NCI-H1105 (cell line): ENCODE measurements at places on chromosomes 12 and 14.

GRCh38 chr14:105072381-105072861 lies 7.2 kb upstream of the GPR132 start:
- DNase-seq = no peak

GRCh38 chr12:124296916-124297351 lies 2.0 kb downstream of the RFLNA start:
- DNase-seq = no peak

DNA sequence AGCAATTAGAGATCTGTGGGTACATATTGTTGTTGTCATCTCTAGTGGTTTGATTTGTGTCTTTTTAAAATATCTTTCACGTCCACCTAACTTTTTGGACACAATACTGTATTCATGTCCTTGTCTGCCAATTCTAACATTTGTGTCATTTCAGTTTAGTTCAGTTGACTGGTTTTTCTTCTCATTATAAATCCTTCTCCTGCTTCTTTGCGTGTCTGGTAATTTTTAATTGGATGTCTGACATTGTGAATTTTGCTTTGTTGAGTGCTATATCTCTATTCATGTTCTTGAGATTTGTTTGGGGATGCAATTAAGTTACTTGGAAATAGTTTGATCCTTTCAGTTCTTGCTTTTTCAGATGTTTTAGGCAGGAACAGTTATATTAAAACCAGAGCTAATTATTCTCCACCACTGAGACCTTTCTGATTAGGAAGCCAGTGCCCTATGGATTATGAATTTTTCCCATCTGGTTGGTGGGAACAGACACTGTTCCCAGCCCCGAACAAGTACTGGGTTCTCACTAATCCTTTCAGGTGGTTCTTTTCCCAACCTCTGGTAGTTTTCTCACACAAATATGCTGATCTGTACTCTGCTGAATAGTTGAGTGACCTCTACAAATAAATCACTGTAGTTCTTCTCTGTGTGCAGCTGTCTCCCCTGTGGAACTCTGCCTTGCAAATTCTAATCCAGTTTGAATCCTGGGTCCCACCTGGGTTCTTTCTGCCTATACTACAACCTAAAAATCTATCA lies 91.1 kb upstream of the DYNC1H1 start:
- no peak for DNase-seq

DNA sequence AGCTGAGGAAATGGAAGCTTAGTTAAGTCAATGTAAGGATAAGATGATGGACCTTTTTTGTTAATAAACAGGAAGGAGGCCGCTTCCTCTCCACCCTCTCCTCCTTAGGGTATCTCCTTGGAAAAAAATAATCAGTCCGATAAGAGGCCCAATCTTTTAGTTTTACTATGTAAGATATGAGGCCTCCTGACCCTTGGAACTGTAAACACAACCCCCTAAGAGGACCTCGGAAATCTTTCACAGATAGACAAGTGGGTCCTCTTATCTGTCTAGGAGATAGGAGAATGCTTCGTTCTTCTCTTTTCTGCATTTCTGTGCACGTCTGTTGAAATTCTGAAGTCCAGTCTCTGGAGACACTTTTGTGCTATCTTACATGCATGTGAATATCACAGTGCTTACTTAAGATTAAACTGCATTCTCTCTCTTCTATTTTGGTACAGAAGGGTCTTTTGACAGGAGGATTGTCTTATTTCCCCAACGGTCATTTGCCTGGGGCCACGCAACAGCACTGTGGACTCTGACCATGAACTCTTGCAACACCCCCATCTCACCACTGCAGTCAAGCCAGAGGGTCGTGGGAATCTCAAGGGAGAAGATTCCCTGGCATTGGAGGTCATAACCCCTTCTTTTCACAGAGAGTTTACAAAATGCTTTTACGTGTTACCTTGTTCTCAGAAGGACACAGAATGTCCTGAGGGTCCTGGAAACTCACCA lies 313.0 kb upstream of the RTL1 start:
- no peak for DNase-seq

- no peak for DNase-seq
These were observed 54.2 kb upstream of the BCL2L14 start for GRCh38 chr12:12016284-12017100.

GRCh38 chr12:80936642-80937390 lies 918 bp downstream of the LIN7A start:
- peak; percentile 70 for DNase-seq

- no peak for DNase-seq
These were observed 57.0 kb upstream of the FOXN3 start for GRCh38 chr14:89473989-89474388.

DNA sequence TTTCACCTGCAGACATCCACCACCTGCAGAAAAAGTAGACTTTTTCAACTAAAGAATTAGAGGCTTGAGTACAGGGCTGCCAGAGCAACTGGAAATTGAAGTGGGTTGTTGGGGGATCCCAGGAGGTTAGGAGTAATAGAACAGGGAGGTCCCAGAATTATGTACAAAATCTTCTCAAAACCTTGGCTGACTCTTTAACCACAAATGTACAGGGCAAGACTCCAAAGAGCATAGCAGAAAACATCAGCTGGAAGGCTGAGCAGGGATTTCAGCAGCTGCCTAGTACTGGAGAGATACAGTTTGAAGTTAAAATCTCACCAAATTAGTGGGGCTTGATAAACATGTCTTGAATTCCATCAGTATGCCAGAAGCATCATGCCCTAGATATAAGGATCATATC lies 191.6 kb downstream of the CRADD start:
- no peak for DNase-seq

DNA sequence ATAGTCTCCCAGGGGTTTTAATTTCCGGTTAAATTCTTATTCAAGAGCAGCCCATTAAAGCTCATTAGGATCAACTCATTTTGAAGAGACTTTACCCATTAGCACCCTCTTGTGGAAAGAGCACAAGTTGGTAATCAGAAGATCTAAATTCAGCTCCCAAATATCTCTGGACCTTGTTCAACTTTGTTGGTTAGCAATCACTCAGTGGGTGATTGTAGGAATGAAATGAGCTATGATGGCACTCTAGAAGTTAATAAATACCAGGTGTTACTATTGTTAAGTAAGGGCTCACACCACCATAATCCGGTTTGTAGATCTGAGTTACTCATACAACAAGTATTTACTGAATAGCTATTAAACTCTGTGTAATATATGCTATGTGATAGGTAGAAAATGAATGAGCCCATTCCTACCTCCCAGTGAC lies 42.9 kb downstream of the TRIP11 start:
- DNase-seq = peak; percentile 59

DNA sequence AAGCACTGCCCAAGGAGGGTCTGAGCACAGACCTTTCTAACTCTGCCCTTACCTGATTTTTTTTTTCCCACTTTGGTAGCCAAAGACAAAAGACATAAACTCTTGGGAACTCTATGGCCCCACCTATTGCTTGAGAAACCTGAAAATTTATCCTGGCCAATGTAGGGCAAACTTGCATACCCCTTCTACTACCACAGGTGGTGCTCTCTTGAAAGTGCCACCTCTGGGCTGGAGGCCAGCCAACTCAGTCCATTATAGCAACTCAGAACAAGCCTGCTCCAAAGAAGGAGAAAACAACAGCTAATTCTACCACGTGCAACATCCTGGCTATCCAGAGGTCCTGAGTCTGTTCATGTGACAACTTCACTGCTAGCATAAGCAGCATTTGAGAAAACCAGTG lies 55.7 kb upstream of the ABCD2 start:
- no peak for DNase-seq

GRCh38 chr12:129393357-129393937 lies 510.4 kb downstream of the TMEM132D start:
- no peak for DNase-seq

- DNase-seq = no peak
These were observed 13.4 kb downstream of the TNFAIP2 start for GRCh38 chr14:103136388-103137271.

DNA sequence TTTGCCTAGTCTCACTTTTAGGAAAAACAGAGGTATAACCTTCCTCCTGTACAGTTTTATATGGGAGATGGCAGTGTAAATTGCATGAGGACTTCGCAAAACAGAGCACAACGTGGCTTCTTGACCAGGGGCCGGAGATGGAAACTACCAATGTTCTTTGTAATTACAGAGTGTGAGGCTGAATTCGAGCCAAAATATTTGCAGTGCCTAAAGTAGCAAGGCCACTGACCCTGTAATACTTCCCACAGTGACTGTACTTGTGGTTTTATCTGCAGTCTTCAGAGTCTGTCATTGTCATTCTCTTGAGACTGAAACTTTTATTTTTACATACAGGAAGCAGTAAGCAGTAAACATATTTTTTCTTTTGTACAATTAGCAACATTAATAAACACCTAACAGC lies 98.9 kb downstream of the RERG start:
- no peak for DNase-seq

GRCh38 chr14:94827711-94828447 lies 58.0 kb upstream of the GSC start:
- DNase-seq = no peak

- peak; percentile 16 for DNase-seq
These were observed 840 bp downstream of the PNP start for GRCh38 chr14:20469890-20470602.

- DNase-seq = no peak
These were observed 131.1 kb downstream of the PRKCH start for GRCh38 chr14:61452452-61452851.

DNA sequence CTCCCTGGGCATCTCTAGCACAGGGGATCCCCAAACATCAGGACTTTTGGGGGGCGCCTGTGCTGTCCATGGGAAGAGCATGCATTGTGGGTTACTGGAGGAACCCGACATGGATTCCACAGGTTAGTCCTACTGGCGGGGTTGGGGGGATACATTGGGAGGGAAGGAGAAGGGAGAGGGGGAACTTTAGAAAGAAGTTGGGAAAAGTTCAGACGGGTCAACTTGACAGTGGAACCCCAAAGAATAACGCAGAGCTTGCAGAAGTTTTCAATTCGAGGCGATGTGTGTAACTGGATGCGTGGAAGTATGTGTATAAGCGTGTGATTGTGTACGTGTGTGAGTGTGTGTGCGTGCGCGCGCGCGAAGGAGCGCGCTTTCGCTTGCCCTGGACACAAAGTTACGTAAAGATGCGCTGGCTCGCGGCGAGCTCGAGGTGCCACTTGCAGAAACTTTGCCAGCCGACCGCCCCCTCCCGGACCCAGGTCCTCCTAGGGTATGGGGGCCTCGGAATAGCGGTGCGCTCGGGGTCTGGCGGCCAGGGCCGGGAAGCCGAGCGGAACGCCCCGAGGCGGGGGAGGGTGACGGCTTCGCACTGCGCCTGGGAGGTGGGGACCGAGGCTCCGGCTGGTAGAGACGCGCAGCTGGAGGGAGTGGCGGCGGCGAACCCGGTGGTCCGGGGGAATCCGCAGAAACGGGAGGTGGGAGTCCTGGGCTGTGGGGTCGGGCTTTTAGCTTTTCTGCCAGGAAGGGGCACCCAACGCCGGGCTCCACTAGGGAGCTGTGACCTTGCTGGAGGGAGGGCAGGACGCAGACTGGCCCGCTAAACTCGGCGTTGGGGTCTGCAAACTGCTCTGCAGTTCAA lies 669 bp downstream of the RFX4 start:
- DNase-seq = no peak

- peak; percentile 86 for DNase-seq
These were observed 118.9 kb downstream of the VEZT start for GRCh38 chr12:95336387-95337067.

DNA sequence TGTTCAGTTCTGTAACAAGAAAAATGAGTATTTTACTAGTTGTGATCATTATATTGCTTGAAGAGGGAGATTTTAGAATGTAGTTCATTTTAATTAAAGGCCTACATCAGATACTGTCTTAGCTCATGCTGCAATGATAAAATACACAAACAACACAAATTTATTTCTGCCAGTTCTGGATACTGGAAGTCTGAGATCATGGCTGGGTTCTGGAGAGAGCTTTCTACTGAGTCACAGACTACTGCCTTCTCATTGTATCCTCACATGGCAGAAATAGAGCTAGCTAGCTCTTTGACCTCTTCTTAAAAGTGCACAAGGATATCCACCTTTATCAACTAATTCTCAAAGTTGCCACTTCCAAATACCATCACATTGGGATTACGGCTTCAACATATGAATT lies 53.8 kb downstream of the MIS18BP1 start:
- no peak for DNase-seq

DNA sequence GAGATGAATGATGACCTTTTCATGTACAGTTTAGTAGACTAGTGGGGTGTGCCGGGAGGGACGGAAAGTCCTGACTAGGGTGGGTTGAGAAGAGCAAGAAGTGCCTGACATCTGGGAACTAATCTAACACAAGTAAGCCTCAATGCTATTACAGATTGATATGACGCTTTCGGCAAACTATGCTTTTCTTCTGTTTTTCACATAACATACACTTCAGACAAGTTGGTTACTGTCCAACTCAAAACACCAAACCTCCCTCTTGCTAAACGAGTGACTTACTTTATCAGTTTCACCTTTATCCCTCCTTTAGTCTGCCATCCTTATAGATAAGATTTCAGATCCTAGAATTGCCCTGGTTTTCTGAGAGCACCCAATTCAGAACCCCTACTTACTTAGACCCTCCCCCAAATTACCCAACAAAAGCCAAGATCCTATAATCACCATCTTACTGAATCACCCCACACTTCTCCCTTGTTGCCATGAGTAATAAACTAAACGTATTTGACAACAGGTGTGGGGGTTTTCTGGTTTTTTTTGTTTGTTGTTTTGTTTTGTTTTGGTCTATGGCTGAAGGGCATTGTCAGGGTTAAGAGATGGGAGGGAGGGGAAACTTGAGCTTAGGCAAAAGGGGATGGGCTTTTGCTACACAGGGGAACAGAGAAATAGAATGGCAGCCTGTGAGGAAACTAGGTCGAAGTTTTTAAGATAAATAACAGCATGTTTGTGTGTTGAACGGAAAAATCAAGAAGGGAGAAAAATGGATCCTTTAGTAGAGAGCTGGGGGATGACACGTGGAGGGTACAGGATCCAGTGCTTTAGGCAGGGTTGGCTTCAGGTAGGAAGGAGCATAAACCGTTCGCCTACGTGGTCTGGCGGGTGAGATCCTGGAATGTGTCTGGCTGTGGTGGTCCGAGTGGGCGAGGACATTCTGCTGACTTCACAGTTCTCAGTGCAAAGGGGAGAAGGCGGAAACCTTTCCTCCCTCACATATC lies 6.1 kb upstream of the PSMA3 start:
- DNase-seq = no peak

DNA sequence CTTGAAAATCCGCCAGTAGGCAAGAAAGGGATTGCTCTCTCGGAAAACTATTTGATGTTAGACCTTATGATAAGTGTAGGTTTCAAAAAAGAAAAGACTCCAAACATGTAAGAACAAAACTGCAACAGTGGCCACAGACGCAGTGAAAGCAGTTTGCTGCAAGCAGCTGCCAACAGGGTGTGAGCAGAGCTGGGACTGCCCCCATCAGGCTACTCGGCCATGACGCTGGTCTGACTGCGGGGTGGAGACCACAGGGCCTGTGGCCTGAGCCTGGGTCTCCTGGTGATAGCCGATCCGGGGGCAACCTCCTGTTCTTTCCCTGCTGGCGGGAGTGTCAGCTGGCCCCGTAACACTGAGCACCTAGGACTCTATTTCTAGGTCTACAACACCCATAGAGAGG lies 63.2 kb downstream of the AMN start:
- DNase-seq = no peak
